ENCODE measurements at places on chromosomes 12 and 14.

DNA sequence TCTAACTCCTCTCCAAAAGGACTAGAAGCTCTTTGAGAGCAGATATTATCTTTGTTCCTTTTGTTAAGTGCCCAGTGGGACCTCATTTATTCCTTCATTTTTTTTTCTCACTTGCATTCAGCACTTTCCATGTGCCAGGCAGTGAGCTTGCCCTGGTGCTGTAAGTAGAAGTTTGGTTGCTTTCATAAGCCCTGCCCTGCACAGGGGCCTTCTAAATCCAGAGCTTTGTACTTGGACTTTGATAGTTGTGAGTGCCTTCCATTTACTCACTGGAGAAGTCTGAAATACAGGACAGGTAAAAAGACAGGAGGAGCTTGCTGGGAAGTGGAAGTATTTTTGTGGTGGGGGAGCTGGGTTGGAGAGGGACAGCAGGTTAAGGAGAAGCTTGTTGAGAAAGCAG is 56.7 kb upstream of the PTCSC3 start:
- no peak for DNase-seq

DNA sequence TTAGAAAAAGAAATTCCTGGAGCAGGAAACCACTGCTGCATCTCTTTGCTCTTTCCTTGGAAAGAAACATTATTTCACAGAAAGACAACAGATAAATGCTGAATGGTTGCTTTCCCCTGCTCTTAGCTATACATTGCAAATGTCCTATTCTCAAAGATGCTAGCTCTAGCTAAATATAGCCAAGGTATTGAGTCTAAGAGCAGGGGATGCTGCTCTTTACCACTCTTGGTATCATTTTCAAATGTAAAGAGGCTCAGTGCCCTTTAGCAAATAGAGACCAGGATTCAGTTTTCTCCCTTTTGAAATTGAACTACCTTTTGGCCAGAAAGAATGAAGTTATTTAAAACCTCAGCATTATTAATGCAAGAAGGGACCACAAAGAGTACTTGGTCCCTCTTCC is 104.0 kb upstream of the FUT8 start:
- DNase-seq = no peak

DNA sequence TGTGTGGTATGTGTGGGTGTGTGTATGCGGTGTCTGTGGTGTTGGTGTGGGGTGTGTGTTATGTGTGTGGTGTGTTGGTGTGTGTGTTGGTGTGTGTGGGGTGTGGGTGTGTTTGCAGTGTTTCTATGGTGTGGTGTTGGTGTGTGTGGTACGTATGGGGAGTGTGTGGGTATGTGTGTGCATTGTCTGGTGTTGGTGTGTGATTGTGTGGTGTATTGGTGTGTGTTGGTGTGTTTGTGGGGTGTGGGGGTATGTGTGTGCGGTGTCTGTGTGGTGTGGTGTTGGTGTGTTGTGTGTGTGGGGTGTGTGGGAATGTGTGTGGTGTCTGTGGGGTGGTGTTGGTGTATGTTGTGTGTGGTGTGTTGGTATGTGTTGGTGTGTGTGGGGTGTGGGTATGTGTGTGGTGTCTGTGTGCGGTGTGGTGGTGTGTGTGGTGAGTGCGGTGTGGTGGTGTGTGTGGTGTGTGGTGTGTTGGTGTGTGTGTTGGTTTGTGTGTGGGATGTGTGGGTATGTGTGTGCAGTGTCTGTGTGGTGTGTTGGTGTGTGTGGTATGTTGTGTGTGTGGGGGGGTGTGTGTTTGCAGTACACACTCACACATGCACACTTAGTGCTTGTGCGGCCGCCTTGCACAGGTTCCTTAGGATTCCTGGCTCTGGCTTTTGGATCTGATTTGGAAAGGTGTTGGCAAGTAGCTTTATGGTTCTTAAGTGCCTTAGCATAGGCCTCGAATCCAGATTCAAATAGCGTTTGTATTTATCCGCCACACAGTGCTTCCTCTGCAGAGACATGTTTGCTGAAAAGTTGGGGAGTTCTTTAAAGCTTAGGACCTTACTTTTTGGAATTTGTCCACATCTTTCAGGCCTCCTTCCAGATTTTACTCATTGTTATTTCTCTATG is 16.4 kb downstream of the MLXIP start:
- no peak for DNase-seq

- DNase-seq = no peak
Measured at GRCh38 chr12:111288771-111289170, 80.1 kb downstream of the PHETA1 start.
